ENCODE measurements at places on chromosomes 16 and 17. TPM values are rescaled to one million over a fixed set of nuclear protein-coding genes. Genes with fewer than 3 reads are reported as not detected.

DNA sequence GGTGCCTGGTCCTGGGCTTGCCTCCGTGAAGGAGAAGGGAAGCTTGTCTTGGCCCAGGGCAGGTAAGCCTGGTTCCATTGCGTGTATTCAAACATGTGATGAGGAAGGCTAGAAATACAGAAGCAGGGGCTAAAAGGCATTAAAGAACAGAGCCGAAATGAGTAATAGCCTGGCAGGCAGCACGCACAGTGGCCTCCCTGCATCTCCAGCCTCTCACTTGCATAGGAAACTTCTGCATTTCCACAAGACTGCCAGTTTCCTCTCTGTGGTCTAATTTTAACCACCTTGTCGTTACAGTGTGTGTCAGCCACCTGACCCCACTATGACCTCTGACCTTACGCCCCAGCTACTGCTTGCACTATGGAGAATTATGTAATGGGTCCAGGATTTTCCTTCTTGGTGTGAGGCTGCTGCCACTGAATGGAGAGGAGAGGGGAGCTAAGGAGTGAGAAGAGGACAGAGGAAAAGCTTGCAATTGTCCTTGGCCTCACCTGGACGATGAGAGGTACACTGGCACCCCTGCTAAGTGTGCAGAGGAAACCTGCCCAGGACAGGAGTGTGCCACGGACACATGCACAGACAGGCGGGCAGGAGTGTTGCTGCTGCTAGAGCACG, 32.8 kb downstream of the HIC1 start:
- no peak for DNase-seq

PRR15L gene
- total RNA-seq, result 4.9 TPM

DNA sequence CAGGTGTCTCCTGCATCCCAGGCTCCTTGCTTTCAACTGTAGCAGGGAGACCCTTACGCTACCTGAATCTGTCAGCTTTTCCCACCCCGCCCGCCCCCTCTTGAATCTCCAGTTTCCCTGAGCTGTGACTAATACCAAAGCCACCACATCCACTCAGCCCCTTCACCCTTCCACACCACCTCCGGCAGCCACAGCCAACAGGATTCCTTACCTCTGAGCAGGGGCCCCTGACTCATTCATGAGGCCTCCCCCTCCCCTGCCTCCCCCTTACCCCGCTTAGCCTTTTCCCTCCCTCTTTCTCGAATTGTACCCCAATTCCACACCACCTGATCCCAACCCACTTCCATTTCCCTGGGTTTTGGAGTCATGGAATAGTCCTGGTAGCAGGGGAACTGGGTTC, 2.3 kb downstream of the STX1B start:
- no peak for DNase-seq

GRCh38 chr17:48549281-48549630, 4.3 kb upstream of the HOXB2 start:
- no peak for DNase-seq

DNA sequence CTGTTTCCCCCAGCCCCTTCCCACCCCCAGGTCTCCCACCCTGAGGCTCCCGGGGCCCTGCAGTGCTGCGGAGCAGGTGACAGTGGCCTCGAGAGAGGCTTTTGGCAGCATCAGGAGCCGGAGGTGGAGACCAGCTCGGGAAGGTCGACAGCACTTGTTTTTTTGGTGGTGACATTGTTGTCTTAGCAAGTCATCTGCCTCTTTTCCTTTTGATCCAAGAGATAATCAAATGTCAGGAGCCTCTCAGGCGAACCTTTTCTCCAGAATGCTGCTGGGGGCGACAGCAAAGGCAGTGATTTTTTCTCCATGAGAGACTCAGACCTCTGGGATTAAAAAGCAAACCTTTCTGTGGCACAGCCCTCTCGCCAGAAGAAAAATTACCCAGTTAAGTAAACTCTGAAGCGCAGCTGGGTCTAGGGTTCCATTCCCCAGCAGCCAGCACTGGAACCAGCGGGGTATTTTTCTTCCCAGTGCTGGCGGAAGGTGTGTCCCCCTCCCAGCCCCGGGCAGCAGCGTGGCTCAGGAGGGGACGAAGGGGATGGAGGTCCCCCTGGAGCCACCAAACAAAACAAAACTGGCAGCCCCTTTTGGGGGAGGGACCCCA, 37.2 kb downstream of the GRIN2C start:
- no peak for DNase-seq

DNA sequence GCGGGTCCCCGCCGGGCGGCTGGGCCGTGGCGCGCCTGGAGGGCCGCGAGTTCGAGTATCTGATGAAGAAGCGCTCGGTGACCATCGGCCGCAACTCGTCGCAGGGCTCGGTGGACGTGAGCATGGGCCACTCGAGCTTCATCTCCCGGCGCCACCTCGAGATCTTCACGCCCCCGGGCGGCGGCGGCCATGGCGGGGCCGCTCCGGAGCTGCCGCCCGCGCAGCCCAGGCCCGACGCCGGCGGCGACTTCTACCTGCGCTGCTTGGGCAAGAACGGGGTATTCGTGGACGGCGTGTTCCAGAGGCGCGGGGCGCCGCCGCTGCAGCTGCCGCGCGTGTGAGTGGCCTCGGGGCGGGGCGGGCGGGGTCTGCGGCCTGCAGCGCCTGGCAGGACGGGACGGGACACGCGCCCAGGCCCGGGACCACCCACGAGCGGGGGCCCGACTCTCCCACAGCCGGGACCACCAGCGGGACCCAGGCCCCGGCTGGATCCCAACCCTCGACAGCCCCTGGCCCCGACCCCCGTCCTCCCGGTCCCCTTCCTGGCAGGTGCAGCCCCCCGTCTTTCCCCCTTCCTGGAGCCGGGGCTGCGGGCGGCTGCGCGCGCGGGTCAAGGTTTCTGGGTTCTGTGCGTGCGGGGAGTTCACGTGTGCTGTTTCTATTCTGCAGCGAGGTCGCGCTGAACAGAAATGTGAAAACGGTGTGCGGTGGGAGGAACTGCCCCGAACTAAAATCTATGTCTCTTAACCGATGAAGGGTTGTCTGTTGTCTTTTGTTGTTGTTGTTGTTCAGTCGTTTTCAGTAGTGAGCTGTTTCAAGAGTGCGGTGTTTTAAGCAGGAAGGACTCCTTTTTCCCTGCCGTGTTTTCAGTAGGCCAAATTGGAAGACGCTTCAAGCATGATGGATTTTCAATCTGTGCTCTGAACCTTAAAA, 705 bp downstream of the FOXK2 start:
- no peak for DNase-seq

DNA sequence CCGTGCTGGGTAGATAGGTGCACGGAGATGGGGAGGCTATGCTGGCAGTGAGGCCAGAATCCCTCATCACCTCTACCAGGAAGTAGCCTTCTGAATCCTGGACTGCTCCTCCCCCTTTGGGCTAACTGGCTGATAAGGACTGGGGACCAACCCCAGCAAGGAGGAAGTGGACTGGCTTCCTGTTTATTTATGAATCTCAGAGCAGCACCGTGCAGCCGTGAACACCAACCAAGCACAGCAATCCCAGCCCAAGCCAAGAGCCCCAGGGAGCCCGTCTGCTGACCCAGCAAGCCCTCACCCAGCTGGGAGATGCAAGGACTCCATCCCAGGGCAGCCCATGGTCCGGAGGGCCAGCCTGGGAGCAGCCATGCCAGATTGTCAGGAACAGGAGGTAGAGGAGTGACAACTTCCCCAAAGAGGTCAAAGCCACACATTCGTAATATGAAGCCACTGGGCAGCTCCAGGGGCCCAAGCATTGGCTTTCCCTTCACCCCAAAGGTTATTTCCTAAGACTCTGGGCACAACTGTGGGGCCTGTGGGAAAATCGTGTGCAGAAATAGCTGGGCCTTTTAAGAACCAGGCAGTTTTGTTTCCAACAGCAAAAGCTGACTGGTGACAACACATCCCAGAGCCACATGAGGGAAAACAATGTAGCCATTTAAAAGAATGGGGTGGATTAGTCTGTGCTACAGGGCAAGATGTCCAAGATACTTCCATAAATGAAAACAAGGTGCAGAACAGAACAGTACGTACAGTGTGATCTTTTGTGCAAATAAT, 23.9 kb downstream of the PHB1 start:
- DNase-seq, result no peak

Measured in tongue (tissue), 3 donors.